Esophagus (tissue), 2 donors: ENCODE measurements at places on chromosomes 4 and X. TPM values are rescaled to one million over a fixed set of nuclear protein-coding genes. Genes with fewer than 3 reads are reported as not detected.

Gene CITED1
- polyA plus RNA-seq: 0.18 TPM

Gene PRSS12
- 4.1 TPM for polyA plus RNA-seq

Gene CSAG2
- not detected for polyA plus RNA-seq

Gene SOD3
- 5.8 TPM for polyA plus RNA-seq

Gene HAUS3
- 5.0 TPM for polyA plus RNA-seq

Gene NSG1
- 23.6 TPM for polyA plus RNA-seq

Gene PGRMC1
- 41.6 TPM for polyA plus RNA-seq

Gene GPR34
- polyA plus RNA-seq: 0.65 TPM

Gene SCD5
- 2.5 TPM for polyA plus RNA-seq

Gene RHOXF1
- polyA plus RNA-seq: 0.24 TPM

Gene TEX13B
- not detected for polyA plus RNA-seq

Gene RAI2
- 7.0 TPM for polyA plus RNA-seq

Gene FBXW7
- polyA plus RNA-seq: 17.0 TPM

Gene KLHL4
- 0.06 TPM for polyA plus RNA-seq

Gene GPRIN3
- 0.20 TPM for polyA plus RNA-seq

Gene DNAAF6
- polyA plus RNA-seq: not detected

Gene FAM53A
- polyA plus RNA-seq: 1.3 TPM

Gene AMTN
- polyA plus RNA-seq: 0.09 TPM

Gene NUDT10
- 0.29 TPM for polyA plus RNA-seq

Gene ARHGAP6
- 0.98 TPM for polyA plus RNA-seq

Gene POU3F4
- polyA plus RNA-seq: not detected

Gene IL13RA1
- 32.8 TPM for polyA plus RNA-seq

Gene IDH3G
- polyA plus RNA-seq: 39.3 TPM

Gene HDAC8
- 31.1 TPM for polyA plus RNA-seq

Gene CCNA2
- polyA plus RNA-seq: 13.8 TPM

Gene GLRB
- 0.08 TPM for polyA plus RNA-seq

Gene COL4A6
- 5.0 TPM for polyA plus RNA-seq

Gene NPFFR2
- polyA plus RNA-seq: not detected

Gene XPNPEP2
- 0.35 TPM for polyA plus RNA-seq

Gene SHROOM2
- polyA plus RNA-seq: 3.8 TPM
